ENCODE measurements at places on chromosomes 13 and 19.

GRCh38 chr19:6481541-6482342 is at the start of gene DENND1C:
TSS of gene DENND1C (minus strand) at chr19:6481787. CDS start at chr19:6481695, 92 bp downstream.
- peak; percentile 67 for DNase-seq

DNA sequence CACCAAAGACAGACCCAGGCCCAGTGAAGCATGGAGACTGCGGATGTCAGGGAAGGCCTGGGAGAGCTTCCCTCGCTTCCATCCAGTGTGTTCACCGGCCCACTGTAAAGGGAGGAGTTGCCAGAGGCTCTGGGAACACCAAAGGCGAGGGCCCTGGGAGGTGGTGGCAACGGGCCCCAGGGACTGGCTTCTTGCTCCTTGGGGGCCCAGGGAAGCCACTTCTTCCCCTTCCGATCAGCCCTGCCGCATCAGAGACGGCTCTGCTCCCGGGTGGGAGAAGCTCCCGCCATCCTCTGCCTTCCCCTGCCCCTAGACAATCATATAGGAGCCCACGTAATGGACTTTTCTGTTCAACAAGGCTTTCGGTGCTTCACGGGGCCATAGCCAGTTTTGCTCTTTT is 83.4 kb upstream of the GPR183 start:
- DNase-seq: no peak

DNA sequence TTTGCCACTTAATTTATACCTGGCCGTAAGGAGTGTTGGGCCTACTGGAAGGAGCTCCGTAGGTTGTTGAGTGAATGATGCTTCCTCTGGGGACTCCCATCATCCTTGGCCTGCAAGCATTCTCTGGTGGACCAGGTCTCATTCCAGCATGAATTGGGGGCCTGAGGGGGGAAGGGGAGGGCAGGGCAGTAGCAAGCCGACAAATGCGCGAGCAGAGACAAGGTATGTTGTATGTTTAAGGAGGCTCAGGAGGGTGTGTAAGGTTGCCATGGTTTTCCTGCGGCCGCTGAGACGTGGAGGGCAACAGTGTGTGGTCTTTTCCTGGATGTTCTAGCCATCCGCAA is 749 bp downstream of the ZNF264 start:
- DNase-seq: no peak

DNA sequence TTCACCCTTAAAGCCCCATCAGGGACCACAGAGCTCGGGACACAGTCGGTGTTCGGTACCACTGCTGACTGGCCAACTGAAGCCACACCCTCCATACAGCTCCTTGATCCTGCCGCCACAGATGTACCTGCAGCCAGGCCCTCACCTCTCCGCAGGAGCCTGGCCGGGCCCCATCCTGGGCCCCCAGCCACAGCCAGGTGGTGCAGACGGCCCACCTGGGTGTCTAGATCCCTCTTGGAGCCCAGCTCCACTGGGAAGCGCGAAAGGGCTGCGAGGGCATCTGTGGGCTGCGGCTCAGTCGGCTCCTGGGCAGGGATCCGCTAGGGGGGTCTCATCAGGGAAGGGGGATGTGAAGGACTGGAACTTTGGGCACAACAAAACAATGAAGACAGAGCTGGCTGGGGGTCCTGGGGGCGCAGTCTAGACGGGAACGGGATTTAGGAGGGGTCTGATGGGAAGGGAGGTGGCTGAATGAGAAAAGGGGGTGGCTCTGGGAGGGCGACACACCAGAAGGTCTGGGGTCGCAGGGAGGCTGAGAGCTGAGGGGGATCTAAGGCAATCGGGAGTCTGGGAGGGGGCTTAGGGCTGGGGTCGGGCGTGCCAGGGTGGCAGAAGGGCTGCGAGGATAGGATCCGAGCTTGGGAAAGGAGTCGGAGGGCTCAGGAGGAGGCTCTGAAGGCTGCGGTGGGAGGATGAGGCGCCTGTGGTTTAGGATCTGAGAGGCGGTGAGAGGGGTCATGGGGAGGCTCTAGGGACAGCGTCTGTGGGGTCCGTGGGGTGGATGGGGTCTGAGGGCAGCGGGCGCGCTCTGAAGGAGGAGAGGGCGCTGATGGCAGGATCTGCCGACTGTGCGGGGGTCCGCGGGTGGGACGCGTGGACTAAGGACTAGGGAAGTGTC is 15.8 kb downstream of the PRODH2 start:
- no peak for DNase-seq

- no peak for DNase-seq
Measured at GRCh38 chr13:62305756-62306155, 890.1 kb upstream of the PCDH20 start.

GRCh38 chr19:2759965-2760364 is 20.1 kb upstream of the SLC39A3 start:
- DNase-seq: no peak

DNA sequence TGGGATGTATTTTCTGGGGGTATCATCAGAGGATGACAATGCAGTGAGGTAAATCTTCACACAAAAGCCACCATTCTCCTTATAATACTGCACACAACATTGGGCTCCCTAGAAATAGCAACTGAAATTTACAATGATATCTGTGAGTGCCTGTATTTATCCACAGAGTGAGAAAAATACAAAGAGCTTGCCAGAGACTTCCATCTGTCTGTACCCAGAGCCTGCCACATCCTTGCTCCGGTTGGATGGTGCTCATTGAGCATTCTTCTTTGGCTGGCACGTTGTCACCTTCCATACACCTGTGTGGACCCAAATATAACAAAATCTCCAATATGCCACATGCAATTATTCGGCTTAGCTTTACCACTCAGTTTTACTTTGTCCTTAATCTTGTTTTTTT is 189.5 kb upstream of the UFM1 start:
- no peak for DNase-seq

DNA sequence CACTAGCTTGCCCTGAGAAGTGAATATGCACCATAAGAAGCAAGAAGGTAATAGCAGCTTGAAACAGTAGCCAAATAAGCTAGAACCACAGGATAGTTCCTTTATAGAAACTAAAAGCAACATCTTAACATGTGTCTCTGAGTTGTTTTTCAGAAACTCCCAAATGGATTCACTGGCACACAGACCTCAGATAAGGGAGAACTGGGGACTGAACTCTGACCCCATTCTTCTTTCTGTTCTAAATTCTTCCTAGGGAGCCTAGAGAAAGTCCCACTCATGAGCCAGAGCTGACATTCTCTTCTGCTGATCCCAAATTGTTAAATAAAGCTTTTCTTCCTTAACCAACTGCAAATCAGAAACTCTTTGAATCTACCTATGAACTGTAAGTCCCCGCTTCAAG is 146.1 kb downstream of the PCDH9 start:
- DNase-seq: no peak

DNA sequence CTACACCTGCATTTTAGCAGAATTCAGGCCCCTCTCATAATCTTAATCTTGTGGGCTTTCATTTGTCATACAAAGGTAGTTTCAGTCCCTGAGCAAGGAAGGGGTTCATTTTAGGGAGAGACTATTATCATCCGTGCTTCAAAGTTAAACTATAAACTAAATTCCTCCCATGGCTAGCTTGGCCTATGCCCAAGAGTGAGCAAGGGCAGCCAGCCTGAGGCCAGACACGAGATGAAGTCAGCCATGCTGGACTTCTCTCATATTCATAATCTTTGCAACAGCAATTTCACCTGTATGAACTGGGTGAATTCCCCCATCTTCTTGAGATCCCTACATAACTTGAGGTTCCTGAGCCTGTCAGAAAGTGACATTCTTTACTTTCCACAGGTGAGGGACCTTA is 13.0 kb downstream of the ERICH4 start:
- DNase-seq: no peak

DNA sequence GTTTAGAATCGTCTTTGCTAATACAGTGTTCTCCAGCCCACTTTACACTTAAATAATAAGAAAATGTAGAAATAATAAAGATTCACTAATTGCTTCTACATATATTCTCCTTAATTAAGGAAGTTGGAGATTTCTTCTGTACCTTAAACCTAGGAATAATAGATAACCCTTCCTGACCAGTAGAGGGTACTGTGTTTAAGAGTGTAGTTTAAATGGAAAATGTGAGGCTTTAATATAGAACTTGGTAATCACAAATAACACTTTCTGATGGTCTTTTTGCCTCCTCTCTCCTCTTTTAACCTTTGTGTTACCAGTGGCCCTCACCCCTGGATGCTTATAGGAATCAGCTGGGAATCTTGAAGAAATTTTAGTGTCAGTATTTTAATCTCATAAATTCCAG is 20.7 kb downstream of the POMP start:
- no peak for DNase-seq

- DNase-seq: peak; percentile 61
Measured at GRCh38 chr19:18436671-18437490, 1.1 kb downstream of the ISYNA1 start.

DNA sequence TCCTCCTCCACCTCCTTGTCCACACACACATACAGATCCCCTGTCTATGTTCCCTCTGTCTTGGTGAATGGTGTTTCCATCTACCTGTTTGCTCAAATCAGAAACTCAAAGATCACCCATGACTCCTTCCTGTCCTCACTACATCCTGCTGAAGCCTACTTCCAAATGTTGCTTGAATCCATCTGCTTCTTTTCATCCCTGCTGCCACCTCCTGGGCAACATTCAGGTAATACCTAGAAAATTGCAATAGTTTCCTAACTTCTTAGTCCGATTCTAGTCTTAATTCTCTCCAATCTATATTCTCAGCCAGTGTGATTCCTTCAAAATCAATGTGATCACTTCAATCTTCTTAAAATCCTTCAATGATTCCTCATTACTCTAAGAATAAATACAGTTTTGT is 155.5 kb upstream of the STARD13 start:
- DNase-seq: no peak

GRCh38 chr19:13839130-13839937 is 37.6 kb upstream of the NANOS3 start:
- peak; percentile 86 for DNase-seq

- DNase-seq: no peak
Measured at GRCh38 chr13:73082471-73082870, 23.7 kb downstream of the KLF5 start.

GRCh38 chr19:11024259-11024658 is 63.4 kb downstream of the SMARCA4 start:
- no peak for DNase-seq

- DNase-seq: no peak
Measured at GRCh38 chr19:5352229-5352763, 11.7 kb upstream of the PTPRS start.

- DNase-seq: no peak
Measured at GRCh38 chr13:97384371-97384770, 49.6 kb upstream of the RAP2A start.

- no peak for DNase-seq
Measured at GRCh38 chr13:108830916-108831315, 201.5 kb downstream of the MYO16 start.

- DNase-seq: no peak
Measured at GRCh38 chr13:30170569-30170968, 136.8 kb downstream of the KATNAL1 start.

- DNase-seq: no peak
Measured at GRCh38 chr19:11194656-11195558, 2.4 kb downstream of the KANK2 start.

- no peak for DNase-seq
Measured at GRCh38 chr19:906480-906879, 6.5 kb downstream of the R3HDM4 start.

- DNase-seq: peak; percentile 45
Measured at GRCh38 chr19:54188215-54188871, 1.0 kb downstream of the MBOAT7 start.

DNA sequence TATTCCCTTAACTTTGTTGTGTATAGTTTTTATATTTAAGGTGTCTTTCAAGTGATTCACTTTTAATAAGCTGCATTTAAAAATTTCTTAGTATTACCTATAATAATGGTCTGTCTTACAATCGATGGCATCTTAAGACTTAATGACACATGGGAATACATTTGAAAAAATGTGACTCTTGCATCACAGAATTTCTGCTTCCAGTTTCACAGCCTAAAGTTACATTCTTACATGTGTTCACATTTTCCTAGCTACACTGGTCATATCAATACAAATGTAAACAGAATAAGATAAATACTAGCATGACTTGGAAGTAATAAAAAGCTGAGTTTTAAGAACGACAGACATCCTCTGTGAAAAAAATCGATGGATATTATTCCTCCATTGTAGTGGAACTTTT is 1597.1 kb upstream of the MIR17HG start:
- no peak for DNase-seq

DNA sequence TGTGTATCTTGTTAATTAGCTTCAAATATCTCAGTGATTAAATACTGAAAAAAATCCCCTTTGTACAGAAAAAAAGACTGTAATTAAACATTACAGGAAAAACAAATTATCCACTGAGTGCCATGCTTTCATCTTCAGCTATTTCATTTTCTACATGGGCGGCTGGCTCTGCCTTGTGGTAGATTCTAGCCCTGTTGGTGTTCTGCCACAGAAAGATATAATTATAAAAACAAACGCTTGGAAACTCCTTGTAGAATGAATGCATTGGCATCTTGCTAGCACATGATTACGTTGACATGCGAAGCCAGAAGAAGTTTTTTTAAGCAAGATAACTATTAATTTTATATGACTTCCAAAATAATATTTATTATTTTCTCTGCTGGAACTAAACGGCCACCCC is 496.8 kb downstream of the MYO16 start:
- no peak for DNase-seq

GRCh38 chr19:57708641-57709361 is at the start of gene ZNF154:
TSS of gene ZNF154 (minus strand) at chr19:57709204. CDS start at chr19:57708971, 233 bp downstream.
- DNase-seq: peak; percentile 11

GRCh38 chr19:7554990-7555864 is 19.7 kb downstream of the PNPLA6 start:
- DNase-seq: no peak

DNA sequence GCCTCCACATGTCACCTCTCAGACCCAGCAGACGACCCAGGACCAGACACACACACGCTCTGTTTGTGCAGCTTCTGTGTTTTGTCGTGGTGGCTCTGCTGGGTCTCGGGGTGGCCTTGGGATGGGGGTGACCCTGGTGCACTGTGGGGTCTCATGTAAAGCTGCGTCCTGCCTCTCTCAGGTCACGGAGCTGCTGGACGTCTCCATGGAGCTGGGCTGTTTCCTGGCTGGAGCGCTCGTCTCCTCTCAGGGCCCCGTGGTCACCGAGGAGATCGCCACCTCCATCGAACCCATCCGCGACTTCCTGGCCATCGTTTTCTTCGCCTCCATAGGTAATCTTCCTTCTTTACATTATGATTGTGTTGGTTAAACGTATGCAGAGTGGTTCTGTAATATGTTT is 45.4 kb upstream of the TFDP1 start:
- DNase-seq: no peak

DNA sequence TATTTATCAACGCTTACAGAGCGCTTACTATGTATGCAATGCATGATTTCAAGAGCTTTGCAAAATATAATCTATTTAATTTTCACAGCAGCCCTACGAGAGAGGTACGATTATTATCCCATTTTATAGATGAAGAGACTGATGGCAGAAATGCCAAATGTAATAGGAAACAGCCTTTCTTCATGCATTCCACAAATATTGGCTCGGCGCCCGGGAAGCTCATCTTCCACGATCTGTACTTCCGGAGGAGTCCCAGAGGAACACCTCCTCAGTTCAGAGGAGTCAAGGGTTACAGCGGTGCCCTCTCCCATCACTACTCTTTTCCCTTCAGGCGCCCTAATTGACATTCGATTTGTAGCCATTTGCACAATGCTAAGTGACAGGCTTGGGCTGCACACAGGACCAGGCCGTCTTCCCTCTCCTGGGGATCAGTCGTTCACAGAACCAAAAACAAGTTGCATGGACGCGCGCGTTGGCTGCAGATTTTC is 1.1 kb upstream of the ARHGAP35 start:
- no peak for DNase-seq
